Endothelial cell of umbilical vein (primary cell): ENCODE measurements at places on chromosomes 7 and 10. TPM values are rescaled to one million over a fixed set of nuclear protein-coding genes. Genes with fewer than 3 reads are reported as not detected.

Gene MACC1
- not detected in 2 replicates for total RNA-seq

Gene MYH16
- total RNA-seq, result 0.09 and 0.11 TPM in 2 replicates

Gene RBM20
- not detected in 2 replicates for total RNA-seq

- no peak for DNase-seq
Measured at GRCh38 chr10:76981251-76981650, 656.4 kb downstream of the KCNMA1 start.

GRCh38 chr7:108303332-108303731, 152.9 kb downstream of the NRCAM start:
- DNase-seq, result no peak

DNA sequence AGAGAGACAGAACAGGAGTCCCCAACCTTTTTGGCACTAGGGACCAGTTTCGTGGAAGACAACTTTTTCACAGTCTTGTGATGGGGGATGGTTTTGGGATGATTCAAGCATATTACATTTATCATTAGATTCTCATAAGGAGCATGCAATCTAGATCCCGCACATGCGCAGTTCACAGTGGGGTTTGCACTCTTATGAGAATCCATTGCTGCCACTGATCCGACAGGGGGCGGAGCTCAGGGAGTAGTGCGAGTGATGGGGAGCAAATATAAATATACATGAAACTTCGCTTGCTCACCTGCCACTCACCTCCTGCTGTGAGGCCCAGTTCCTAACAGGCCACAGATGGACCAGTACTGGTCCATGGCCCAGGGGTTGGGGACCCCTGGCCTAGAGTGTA, 14.2 kb downstream of the CCL26 start:
- DNase-seq, result no peak

GRCh38 chr7:22387583-22387982, 30.6 kb upstream of the RAPGEF5 start:
- DNase-seq, result no peak

- DNase-seq, result no peak
Measured at GRCh38 chr7:140213684-140214074, 36.9 kb upstream of the KDM7A start.

GRCh38 chr10:62885684-62886461, 69.7 kb upstream of the EGR2 start:
- no peak for DNase-seq
